CD4-positive, alpha-beta T cell treated with Interleukin-12 subunit alpha and Interleukin-12 subunit beta, for 1 hour (primary cell): ENCODE measurements at places on chromosomes 1 and 21.

DNA sequence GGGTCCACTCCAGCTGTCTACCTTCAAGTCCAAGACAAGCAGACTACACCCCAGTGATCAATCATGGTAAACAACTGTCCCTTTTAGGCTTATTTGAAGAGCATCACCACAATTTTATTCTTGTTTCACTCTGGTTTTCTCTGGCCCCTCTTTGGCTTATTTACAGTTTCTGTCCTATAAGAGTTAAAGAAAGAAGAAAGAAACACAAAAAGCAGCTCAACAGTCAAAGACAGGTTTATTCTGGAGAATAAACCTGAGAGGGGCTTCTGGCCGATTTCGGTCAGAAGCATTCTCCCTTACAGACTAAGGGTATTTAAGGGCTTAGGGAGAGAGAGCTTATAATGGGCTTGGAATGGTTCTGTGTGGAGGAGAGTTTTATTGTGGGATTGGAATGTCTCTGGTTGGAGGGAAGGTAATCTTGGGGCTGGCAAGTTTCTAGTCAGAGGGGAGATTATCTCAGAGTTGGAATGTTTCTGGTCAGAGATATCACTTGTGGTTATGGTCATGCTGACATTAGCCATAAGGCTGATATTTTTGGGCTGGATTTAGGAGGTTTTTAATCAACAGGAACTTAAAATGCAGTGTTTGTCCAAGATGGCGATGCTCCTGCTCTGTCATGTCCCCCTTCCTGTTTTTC, 161.0 kb downstream of the URB2 start:
- DNase-seq = no peak

- peak; percentile 40 for DNase-seq
These were observed 291.8 kb downstream of the DISC1 start for GRCh38 chr1:231918239-231919015.

GRCh38 chr1:151000408-151000807, 6.3 kb downstream of the MINDY1 start:
- DNase-seq = no peak

DNA sequence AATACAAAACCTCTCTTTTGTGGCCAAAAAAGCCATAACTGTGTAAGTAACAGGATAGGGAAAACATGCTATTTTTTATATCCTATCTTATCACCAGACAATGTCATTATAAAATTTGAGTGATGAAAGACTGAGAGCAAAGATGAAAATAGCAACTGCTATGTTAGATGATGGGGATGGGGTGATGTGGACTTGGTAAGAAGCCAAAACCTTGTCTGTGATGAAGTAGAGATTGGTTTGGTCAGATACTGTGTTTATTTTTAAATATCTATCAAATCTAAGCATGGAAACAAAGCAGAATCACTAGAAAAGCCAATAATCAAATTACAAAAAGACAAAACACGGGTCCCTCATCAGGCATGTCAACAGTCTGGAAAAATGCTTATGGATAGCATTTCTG, 631.1 kb upstream of the NR5A2 start:
- no peak for DNase-seq

DNA sequence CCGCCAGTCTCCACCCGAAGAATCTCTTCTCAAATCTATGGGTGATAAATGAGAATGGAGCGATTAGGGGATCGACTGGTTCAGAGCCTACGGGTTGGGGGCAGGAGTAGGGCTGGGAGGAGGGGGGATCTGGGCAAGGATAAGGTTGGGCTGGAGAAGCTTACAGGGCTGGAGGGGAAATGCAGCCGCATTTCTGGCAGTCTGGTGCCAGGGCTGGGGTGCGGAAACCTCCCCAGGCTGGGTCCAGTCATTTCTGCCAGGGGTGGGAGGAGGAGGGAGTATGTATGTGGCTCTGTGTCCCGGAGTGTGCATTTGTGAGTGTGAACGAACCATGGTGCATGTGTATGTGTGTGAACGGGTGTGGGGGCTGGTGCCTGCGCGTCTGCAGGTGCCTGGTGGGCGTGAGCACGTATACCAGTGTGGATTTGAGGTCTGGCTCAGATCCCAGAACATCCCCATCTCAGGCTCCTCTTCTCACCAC, 10.2 kb downstream of the C1orf216 start:
- no peak for DNase-seq

DNA sequence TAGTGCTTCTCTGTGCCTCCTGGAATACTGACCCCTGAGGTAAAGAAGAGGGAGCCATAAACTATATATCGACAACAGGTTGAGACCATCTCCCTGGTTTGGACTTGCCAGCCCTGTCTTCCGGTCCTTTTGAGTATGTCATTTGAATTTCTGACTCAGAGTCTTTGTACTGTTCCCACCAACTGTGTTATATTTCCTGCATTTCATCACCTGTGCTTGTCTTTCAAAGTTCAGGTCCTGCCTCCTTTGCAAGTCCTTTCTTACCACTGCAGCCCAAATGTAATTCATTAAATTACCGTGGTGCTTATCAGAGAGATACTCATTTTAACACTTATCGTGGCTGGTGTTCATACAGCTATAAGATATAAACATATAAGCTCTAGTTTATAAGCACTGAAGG, 10.7 kb downstream of the AK5 start:
- DNase-seq = no peak

GRCh38 chr21:34520764-34521508, 8.9 kb upstream of the KCNE1 start:
- no peak for DNase-seq

- DNase-seq = no peak
These were observed 68.9 kb upstream of the COL11A1 start for GRCh38 chr1:103177108-103177775.
